ENCODE measurements at places on chromosomes 3 and 15. TPM values are rescaled to one million over a fixed set of nuclear protein-coding genes. Genes with fewer than 3 reads are reported as not detected.
A peak's percentile ranks its signal among the peaks of the same experiment; 100 is the strongest.

GRCh38 chr15:52261498-52262242 lies 33.9 kb downstream of the MYO5C start:
- peak; percentile 73 for DNase-seq

GRCh38 chr15:85019815-85020590 lies 38.3 kb downstream of the PDE8A start:
- no peak for DNase-seq

- DNase-seq = no peak
These were observed 402.6 kb downstream of the CNTN6 start for GRCh38 chr3:1495466-1495865.

DNA sequence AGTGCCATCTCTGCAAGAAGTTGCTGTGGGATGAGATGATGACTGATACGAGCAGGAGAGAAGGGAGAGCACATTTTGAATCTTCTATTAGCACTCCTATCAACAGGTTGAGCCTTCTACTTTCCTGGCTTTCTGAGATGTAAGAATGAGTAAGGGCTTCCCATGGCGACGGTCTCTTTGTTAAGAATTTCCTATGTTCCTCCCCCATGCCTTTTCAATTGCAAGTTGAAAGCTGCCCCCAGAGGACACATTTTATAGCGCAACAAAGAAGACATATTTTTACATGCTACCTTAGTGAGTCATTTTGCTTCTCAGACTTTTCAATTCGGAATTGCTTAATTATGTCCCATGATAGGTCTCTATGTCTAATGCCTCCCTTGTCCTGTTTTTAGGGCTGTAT lies 71.3 kb upstream of the LRTM1 start:
- DNase-seq = no peak

DNA sequence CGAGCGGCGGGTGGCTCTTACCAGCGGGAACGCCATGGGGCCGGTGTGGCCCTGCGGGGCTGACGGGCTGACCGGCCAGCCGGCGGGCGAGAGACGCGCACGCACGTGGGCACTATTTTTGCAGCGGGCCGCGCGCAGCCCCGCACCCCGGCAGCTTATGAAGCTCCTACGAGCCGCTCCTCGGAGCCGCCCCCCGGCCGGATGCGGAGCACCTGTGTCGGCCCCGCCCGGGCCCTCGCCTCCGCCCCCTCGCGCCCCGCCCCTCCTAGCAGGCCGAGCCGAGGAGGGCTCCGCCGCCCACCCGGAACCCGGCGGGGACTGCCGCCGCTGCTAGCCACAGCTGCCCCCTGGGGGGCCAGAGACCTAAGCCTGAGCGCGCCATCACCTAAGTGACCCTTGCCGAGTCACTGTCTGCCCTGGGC lies 683 bp upstream of the CPEB1 start:
- no peak for DNase-seq

- no peak for DNase-seq
These were observed 38.3 kb upstream of the IGSF10 start for GRCh38 chr3:151499168-151499567.

GRCh38 chr3:129348734-129349133 lies 70.1 kb downstream of the HMCES start:
- DNase-seq = no peak

DNA sequence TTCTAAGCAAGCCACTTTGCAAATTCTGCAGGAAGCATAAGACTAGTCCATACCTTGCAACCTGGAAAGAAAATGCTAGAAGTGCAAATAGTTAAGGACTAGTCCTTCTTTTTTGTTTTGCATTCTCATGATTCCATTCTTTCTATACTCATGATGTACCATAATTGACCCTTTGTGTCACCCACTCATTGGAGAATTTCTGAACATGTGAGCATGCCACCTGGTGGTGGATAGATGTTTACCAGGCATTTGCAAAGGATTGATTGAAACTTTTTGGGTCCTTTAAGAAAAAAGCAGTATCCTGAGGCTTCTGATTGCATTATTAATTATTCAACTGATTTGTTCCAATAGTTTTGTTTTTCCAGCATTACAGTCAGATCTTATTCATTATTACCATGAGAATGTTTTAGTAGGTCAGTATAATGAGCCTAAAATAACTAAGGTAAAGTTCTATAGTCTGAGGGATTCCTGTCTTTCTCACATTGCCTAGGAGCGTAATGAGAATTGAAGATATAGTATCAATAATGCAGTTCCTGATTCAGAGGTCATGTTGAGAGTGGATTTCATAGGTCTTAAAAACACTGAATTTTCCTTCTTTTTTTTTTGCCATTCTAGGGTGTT lies 20.2 kb upstream of the DIPK2A start:
- peak; percentile 48 for DNase-seq

DNA sequence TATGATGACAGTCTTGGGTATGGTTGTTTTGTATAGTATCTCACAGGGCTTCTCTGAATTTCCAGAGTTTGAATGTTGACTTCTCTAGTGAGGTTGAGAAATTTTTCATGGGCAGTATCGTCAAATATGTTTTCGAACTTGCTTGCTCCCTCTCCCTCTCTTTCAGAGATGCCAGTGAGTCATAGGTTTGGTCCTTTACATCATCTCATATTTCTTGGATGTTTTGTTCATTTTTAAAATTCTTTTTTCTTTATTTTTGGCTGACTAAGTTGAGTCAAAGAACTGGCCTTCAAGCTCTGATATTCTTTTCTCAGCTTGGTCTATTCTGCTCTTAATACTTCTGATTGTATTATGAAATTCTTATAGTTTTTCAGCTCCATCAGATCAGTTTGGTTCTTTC lies 282.3 kb upstream of the NECTIN3 start:
- no peak for DNase-seq

The AVEN gene
- 16.8 TPM for total RNA-seq

The LRRC34 gene
- total RNA-seq = 3.1 TPM

The PARP15 gene
- total RNA-seq = 0.39 TPM

The LRRC2 gene
- total RNA-seq = under 0.01 TPM

The ANKRD63 gene
- not detected for total RNA-seq
